Stimulated activated CD8-positive, alpha-beta memory T cell treated with anti-CD3 and anti-CD28 coated beads, Interleukin-4, amount 100 ng/mL, for 48 hours (primary cell): ENCODE measurements at places on chromosomes 5 and 9.

- DNase-seq: no peak
Measured at GRCh38 chr5:79267180-79267579, 31.2 kb downstream of the JMY start.

GRCh38 chr9:121510766-121511550 lies 11.3 kb upstream of the GGTA1 start:
- no peak for DNase-seq

- DNase-seq: no peak
Measured at GRCh38 chr9:112558476-112558875, 71.8 kb downstream of the KIAA1958 start.

DNA sequence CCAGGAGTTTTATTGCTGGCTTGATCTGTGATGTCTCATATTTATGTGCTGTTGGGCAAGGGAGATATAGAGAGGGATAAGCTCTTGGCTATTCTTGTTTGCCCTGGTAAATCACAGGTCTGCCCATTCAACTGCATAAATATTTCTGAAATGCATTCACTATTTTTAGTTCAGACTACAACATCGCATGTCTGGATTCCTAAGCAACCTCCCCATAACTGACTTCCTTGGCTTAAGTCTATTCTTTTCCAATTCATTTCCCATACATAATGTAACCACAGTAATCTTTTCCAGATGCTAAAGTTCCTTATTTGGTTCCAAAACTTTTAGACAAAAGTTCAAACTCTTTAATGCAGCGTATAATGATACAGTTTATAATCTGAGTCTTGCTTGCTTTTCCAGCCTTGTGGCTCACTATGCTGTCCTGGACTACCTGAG lies 321.4 kb upstream of the ACTBL2 start:
- DNase-seq: no peak

DNA sequence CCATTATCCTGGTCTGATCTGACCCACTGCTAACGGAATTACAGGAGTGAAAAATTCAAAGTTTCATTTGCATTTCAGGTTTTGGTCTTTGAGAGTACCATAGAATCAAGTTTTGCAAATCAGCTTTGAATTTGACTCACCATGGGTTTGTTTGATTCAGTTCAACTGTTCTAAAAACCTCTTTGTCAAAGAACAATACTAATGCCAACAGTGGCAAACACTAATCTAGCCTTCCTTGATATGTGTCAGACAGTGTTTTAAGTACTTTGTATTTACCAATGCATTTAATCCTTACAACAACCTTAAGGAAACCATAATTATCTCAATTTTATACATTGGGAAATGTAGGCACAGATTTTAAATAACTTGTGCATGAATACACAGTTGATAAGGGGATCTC lies 10.1 kb upstream of the FSD1L start:
- DNase-seq: no peak

DNA sequence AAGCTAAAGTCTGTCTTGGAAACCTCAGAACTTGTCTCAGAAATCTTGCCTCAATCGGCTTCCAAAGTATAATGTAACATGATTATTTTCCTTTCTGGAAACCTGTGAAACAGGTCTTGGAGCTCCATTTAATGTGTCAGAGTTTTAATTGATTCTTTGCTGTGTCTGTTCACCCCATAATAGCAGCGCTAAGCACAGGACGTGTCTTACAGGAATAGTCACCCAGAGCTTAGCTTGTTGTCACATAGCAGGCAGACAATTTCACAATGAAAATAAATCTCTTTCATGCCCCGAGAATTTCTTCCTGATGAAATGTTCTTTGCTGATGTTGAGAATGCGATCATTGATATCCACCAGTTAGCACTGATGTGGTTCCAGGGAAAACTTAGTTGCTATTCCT lies 40.2 kb upstream of the PTPN3 start:
- no peak for DNase-seq

GRCh38 chr9:11946531-11946930 lies 746.7 kb upstream of the TYRP1 start:
- DNase-seq: no peak

GRCh38 chr5:39794513-39795210 lies 369.9 kb upstream of the DAB2 start:
- no peak for DNase-seq

DNA sequence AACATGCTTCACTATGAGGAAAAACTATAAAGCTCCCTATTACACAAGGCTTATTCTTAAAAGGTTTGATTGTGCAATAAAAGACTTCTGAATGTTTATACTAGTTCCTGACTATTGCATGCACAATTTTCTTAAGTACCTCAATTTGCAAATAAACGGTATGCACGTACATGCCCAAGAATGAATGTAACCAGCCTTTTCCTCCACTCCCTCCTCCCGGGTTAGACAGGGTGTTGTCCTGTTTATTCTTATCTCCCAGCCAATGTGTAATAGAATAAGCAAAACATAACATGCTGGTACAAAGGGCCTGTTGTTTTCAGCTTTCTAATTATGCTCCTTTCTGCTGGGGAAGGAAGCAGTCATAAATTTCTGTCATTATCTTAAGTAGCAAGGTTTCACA lies 79.1 kb downstream of the AOPEP start:
- DNase-seq: no peak

DNA sequence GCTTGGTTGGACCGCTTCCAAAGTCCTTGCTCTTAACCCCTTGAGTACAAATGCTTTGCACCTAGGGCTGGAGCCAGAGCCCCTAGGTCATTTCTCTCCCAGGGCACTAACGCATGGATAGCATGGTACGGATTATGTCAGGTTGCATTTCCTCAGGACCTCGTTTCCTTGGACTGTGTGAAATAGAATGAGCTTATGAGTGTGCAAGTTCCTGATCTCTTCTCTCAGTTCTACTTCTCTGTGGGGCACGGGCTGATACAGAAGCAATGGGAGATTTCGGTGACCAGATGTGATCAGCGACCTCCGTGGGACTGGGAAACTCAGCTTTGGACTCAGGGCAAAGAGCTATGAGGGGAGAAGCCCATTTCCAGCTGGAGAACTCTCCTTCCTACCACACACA lies 14.2 kb downstream of the SPARC start:
- DNase-seq: no peak

DNA sequence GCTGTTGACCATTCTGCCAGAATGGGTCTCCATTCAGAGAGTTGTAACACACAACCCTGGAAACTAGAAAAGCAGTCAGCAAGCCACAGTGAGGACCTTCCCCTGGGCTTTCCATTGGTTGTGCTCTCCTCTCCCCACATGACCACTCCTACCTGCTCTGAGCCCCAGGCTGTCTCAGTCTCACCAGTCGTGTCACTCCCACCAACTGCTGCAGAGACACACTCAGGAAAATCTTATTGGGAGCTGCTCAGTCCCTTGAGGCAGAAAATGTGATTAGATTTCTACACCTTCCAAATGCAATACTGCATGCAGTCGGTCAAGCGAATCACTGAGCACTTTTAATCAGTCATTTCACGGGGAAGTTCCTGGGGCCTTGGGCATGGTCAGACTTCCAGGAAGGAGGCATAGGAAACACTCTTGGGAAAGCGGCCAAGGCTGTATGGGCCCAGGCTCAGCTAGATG lies 284.2 kb upstream of the NMUR2 start:
- no peak for DNase-seq

GRCh38 chr5:72079288-72079687 lies 28.0 kb upstream of the MAP1B start:
- DNase-seq: no peak

GRCh38 chr9:34557426-34558321 lies 31.9 kb downstream of the CNTFR start:
- DNase-seq: no peak

- no peak for DNase-seq
Measured at GRCh38 chr9:119257592-119257991, 111.6 kb downstream of the BRINP1 start.

- DNase-seq: peak; percentile 63
Measured at GRCh38 chr5:142014911-142015584, 2.2 kb upstream of the GNPDA1 start.

GRCh38 chr5:172837640-172838039 lies 3.6 kb downstream of the ERGIC1 start:
- DNase-seq: peak; percentile 38

DNA sequence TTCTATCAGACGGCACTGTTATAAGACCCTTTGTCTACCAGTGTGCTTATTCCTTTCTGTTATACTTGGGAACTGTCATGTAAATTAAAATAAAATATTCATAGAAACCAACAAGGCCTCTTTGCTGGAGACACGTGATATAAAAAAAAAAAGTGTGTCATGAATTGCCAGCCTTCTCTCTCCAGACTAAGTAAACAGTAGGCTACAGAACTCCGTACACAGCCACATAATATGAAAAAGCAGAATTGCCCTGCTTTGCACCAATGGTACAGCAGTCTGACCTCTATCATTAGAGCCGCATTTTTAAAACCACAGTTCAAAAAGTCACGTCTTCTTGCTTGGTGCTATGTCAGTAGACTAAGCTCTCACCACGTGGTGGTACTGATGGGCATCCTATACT lies 231.3 kb downstream of the SEMA5A start:
- no peak for DNase-seq

DNA sequence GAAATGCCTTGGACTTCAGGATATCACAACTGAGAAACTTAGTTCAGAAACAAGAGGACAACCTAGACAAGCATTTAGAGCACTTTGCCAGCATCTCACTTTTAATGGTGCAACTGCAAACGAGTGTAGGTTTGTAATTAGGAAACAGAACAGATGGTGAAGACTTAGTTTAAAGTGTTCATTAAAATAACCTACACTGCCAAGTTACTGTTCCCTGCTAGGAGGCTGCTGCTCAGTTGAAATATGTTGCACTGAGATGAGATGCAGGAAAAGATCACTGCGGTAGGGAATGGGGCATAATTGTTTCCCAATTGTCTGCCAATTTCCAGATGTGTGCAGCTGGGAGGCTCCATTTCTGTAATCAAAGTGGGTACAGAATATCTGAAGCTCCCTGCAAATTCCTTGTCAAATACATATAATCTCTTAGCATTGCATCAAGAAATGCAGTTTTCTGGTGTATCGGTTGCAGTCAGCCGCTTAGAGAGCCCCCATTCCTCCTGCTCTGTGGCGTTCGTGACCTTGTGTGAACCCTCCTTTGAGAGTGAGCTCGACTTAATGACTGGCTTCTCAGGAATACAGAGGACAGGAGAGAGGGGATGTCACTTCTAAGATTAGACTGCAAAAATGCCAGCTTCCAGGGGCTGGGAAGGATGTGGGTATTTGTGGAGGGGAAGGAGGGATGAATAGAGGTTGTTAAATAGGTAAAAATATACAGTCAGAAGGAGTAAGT lies 448.9 kb downstream of the MED10 start:
- no peak for DNase-seq
